Stimulated activated CD8-positive, alpha-beta memory T cell treated with anti-CD3 and anti-CD28 coated beads, Interleukin-2, amount 100 ng/mL, for 1 hour (primary cell): ENCODE measurements at places on chromosomes 12 and 14.

DNA sequence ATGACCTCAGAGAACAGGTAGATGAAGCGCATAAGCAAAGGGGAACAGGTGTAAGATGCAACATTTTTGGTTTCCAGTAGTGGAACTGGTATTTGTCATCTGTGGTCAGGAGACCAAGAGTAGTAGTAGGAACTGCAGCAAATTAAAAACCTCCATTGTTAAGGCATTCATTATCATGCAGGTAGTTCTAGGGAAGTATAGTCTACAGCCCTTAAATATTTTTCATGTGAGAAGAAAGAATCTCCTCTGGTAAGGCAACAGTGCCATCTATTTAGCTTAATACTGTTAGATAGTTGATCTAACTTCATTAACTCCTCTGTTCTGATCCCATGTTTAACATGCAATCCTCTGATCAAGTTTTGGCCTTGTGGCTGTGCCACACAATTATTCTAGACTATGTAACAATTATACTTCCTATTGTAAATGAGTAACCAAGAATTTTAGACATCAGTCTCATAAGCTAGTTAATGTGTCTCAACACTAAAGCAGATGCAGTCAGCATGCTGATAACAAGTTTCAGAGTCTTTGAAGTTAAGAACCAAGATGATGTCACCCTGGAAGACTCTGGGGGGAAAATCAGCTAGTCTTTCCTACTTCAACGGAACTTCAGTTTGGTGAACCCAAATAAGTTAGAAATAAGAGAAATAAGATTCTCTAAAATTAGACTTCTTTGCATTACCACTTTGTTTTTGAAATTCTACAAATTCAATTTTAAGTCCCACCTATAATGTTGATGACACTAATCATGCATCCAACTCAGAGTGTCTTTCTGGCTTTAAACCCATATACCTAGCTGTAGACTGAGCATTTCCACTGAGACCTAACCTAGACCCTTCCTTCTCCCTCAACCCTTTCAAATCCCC, 70.9 kb downstream of the STXBP6 start:
- DNase-seq, result no peak

GRCh38 chr12:22034709-22035506, 11.1 kb upstream of the CMAS start:
- DNase-seq, result no peak

DNA sequence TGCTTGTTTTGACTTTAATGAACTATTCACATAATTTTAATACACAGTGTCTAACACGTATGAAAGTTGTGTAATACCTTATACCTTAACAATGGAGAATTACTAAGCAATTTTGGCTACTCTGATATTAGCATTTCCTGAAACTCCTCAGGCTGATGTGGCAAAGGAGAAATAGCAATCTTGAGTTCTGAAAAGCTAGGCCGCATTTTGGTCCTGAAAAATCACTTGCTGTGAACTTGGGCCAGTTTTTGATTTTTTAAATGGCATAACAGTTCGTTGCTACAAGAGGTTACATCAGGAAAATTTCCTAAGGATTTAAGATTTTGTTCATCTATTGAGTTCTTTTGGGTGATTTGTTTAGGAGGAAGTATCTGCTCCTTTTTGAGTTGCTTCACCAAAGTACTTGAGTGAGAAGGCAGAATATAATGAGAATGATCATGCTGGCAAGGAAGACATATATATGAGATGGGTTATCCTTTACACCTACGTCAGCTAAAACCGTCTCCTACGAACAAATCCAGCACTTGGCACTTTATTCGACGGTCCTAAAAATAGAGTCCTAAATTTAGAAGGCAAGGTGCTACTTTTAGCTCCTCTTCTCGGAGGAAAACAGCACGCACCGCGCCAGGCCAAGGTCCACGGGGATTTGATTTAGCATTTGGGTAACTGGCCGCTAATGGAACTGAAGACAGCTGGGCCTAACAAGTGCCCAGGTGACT, 32.2 kb downstream of the MIA2 start:
- DNase-seq, result no peak

GRCh38 chr14:96852823-96853422, 55.7 kb downstream of the VRK1 start:
- no peak for DNase-seq

GRCh38 chr12:12646483-12647072, 34.9 kb downstream of the CREBL2 start:
- no peak for DNase-seq

- no peak for DNase-seq
These were observed 90.6 kb upstream of the G2E3 start for GRCh38 chr14:30468354-30468753.

GRCh38 chr14:64954491-64955240, 12.1 kb upstream of the GPX2 start:
- no peak for DNase-seq

DNA sequence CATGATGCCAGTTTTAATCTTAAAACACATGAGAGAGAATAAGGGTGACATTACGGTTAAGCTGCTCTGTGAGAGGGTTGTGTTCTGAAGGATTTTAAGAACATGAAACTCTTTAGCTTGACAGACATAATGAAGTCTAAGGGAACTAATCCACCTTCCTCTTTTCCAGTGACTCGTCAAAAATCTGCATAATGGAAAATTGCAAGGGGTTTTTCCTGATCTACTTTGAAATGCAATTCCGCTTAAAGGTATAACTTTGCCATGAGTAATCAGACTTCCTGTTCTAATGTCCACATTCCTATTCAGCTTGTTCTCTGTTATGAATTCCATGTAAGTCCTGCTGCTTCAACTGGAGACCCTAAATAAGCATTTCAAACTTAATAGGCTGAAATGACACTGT, at the start of gene ZNF705A:
Gene ZNF705A (plus strand): TSS at position 171 of the 400 bp plus-strand sequence. CDS start 15,611 bp downstream, outside the sequence.
- DNase-seq, result no peak

GRCh38 chr14:24370748-24371147, 2.8 kb downstream of the NFATC4 start:
- DNase-seq, result no peak

GRCh38 chr12:120115066-120115465, 1.5 kb downstream of the RAB35 start:
- DNase-seq, result no peak

DNA sequence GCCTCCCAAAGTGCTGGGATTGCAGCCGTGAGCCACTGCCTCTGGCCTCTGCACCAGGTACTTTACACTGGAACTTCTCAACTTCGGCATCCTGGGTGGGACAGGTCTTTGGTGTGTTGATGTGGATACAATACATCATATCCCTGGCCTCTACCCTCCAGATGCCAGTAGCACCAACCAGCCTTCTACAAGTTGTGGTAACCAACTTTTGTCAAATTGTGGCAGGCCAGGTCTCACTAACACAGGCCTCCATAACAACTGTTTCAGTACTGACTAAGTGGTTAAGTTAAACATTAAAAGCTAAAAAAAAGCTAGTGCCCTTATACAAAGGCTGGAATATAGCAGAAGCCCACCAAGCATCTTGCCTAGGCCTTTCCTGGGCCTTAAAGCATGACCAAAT, 232.9 kb downstream of the PCNX1 start:
- DNase-seq, result no peak

DNA sequence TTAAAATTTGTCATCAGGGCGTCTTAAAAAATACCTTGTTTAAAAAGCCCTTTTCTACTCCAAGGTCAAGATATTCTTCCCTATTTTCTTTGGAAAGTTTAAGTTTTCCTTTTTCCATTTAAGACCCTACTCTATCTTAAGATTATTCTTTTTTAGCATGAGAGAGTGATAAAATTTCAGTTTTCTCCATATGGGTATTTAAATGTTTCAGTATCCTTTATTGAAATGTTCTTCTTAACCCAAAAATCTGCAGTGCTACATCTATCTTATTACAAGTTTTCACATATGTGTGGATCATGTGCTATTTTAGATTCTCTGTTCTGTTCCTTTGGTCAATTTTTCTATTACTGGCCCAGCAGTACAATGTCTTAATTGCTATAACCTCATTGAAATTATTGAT, 202.2 kb downstream of the TTC6 start:
- no peak for DNase-seq

DNA sequence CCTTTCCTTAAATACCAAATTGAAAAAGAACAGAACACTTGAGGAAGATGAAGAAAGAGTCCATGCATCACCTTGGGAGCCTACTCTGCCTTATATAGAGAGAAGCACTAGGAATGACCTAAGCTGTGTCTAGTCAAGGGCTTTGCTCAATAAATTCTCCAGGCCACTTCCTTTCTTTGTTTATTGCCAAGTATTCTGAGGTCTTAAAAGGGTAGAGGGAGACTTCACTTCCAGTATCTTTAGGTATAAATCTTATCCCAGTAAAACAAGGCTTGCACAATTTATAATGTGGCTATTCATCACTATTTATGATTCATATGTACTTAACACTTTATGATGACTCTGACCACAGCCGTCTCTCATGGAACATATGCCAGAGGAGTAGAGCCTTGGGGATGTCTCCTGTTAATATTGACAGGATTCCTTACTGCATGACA, 85.1 kb upstream of the ARHGAP5 start:
- no peak for DNase-seq

DNA sequence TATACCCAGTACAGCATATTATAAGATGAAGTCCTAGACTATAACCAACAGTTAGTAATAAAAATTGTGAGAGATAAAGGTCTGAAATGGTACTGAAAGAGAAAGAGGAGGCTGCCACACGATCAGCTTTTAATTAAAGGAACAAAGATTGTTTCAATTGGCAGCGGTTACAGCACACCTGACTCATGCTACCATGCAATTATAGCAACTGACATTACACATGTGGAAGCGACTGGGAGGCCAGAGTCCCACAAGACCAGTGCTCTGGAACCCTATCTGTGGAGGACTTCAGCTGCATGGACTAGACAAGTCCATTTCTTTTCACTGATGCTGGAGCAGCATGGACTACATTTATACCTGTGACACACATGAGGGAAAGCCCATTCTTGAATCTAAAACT, 55.2 kb downstream of the SEL1L start:
- no peak for DNase-seq

- DNase-seq, result no peak
These were observed 125.3 kb upstream of the HIF1A start for GRCh38 chr14:61569812-61570548.

- no peak for DNase-seq
These were observed 17.7 kb upstream of the C1S start for GRCh38 chr12:7042842-7043241.
